Activated B cell treated with CpG ODN at 0.5 μM for 24 hours (primary cell): ENCODE measurements at places on chromosomes 3 and 15.

DNA sequence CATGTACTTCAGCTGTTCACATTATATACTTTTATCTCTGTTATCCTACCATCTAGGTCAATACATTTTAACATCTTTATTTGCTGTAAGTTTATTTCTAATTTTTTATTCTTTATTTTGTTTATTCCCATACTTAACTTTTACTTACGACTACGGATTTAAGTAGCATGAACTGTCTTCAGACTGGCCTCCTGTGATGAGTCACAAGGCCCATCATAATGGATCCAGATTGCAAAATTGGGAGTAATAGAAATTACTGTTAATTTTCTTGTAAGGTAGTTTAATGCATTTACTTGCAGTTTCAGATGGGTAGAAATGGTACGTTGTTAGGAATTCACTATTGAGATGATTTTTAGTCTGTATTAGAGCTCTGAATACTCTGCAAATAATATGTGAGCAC lies 45.9 kb downstream of the PPARG start:
- DNase-seq: no peak

GRCh38 chr3:42088803-42089530 lies 2.2 kb upstream of the TRAK1 start:
- no peak for DNase-seq

DNA sequence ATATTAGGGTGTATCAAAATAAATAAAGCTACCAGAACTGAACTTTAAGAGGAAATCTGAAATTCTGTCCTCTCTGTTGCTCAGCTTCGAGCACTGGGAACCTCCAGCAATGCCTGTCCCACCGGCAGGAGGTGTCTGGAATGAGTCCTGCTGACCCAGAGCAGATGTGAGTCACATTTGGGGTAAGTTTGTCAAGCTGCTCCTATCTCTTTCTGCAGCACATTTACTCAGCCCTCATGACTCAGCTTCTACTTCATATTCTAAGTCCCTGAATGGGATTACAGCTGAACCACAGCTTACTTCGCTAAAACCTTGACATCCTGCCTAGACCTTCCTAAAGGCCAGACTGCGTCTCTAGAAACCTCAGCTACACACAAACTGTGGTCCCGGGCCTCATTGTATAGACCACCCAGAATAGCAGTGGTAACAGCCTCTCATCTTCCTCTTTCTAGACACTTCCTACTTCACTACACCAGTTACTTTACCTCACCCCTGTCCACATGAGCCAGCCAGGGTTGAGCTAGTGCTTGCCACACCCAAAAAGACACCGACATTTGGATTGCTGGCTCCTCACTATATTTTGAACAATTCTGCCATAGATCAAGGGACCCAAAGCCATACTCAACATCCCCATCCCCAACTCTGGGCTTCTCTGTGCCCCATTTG lies 109.6 kb upstream of the TMCO5A start:
- no peak for DNase-seq

- no peak for DNase-seq
These were observed 105.0 kb downstream of the TPRA1 start for GRCh38 chr3:127485396-127486170.

DNA sequence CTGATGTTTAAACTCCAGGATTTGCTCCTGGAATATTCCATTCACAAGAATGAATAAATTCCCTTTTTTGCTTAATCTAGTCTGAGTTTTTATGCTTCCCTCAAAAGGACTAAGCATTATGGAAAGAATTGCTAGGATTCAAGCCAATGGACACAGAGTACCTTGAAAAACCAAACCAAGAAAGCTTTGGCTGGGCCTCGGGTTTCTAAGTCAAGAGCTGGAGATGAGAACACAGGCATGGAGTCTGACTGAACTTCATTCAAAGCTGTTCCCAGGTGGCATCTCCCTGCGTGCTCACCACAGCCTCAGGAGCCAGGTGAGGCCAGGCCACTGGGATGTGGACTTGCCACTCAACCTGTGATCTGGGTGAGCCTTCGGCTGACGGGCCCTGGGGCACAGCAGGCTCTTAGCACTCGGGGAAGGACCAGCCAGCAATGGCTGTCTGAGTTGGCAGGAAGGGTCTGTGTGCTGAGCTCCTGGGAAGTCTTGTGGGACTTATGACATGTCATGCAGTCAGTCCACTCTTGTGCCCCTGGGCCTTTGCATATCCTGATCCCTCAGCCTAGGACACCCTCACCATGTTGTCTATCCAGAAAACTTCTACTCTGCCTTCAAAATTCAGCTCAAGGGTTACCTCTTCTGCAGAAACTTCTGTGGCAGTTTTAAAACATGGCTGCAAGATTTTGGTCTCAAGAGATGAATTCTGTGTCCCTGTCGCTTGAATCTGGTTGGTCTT lies 21.8 kb downstream of the CRABP1 start:
- no peak for DNase-seq

GRCh38 chr3:37494216-37494615 lies 319.8 kb upstream of the LRRFIP2 start:
- no peak for DNase-seq

DNA sequence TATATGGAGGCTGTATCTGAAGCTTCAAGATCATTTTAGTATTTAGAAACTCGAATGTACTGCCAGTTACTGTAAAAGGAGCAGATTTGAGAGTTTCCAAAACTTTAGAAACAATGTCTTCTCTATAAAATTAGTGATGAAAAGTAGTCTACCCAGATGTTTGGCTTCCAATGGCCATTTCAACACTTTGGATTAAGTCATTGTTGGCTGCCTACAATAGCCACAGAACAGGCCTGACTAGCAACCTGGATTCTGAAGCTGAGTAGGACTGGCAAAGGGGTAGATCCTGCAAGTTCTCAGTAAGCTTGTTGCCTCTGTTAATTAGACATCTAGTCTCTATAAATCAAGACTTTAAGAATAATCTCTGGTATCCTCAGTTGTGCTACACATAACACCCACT lies 239.0 kb upstream of the KCNMB2 start:
- DNase-seq: no peak

DNA sequence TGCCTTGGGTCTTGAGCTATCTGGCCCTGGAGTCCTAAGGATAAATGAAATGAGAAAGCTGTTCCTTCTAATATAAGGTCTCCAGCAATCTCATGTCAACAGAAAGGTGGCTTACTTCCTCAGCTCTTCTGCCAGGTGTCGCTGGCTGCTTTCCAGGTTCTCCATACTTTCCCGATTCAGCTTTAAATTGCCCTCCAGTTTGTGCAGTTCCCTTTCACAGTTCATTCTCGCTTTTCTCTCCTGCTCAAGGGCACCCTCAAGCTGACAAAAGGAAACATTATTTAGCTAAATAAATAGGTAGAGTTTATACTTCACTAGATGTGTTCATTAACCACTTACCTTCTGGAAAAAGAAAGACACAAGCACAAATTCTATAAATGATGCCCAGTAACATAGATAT lies 73.0 kb downstream of the MYH15 start:
- no peak for DNase-seq

DNA sequence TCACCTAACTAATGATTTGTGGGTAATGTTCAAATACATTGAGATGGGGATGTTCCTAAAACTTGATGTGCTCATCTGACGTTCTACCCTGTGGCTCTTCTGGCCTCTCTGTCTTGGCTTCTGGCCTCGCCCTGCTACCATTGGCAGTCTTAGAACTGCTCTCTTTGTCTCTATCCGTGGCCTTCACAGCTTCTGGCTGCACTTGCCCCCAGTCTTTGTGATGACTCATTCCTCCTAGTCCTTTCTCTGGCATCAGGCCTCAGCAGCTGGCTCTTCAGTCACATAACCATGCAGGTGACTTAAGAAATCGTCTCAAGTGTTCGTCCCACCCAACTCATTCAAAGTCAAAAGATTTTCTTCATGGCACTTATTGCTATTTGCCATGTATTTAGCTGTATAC lies 188.1 kb downstream of the BBX start:
- DNase-seq: no peak

GRCh38 chr3:181966393-181966792 lies 254.7 kb downstream of the SOX2 start:
- DNase-seq: no peak

- no peak for DNase-seq
These were observed 292.0 kb upstream of the SLCO3A1 start for GRCh38 chr15:91561371-91562100.

GRCh38 chr3:123757281-123757940 lies 126.7 kb downstream of the MYLK start:
- DNase-seq: no peak

DNA sequence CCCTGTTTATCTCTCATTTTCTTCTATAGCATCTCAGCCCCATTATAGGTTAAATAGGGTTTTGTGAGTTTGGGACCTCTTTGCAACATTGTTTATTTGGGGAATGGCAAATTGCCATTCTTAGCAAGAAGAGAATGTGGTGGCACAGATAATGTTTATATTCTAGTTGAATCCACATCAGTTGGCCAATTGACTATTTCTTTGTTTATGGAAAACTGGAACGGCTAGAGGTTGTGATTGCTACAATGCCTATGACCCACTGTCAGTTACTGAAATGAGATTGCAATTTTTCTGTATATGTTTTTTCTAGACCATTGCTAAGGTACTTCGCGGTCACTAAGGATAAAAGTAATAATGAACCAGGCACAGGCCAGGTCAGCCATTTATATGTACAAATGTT lies 44.6 kb upstream of the CFAP20DC start:
- no peak for DNase-seq

- no peak for DNase-seq
These were observed 1.6 kb upstream of the ULK3 start for GRCh38 chr15:74844319-74845207.

DNA sequence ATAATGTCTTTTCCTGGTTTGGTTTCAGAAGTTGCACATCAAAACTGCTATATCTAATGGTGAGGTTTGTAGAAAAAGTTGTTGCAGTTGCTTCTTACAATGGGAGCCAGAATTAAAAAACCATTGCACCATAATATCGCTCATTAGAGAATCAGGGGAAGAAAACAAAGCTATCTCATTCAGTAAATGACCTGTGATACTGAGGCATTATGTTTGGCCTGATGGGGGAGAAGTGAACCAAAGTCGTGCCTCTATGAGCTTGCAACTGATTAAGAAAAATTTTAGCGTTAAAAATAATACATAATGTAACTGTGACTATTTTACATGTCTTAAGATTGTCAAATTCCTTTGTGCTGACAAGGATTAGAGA lies 60.2 kb upstream of the ARHGEF26 start:
- DNase-seq: no peak

GRCh38 chr15:101439285-101439919 lies 50.1 kb downstream of the PCSK6 start:
- DNase-seq: no peak

- no peak for DNase-seq
These were observed 308.9 kb downstream of the EPHB1 start for GRCh38 chr3:135103917-135104316.

- no peak for DNase-seq
These were observed 207.0 kb upstream of the NSMCE3 start for GRCh38 chr15:29476503-29477080.

DNA sequence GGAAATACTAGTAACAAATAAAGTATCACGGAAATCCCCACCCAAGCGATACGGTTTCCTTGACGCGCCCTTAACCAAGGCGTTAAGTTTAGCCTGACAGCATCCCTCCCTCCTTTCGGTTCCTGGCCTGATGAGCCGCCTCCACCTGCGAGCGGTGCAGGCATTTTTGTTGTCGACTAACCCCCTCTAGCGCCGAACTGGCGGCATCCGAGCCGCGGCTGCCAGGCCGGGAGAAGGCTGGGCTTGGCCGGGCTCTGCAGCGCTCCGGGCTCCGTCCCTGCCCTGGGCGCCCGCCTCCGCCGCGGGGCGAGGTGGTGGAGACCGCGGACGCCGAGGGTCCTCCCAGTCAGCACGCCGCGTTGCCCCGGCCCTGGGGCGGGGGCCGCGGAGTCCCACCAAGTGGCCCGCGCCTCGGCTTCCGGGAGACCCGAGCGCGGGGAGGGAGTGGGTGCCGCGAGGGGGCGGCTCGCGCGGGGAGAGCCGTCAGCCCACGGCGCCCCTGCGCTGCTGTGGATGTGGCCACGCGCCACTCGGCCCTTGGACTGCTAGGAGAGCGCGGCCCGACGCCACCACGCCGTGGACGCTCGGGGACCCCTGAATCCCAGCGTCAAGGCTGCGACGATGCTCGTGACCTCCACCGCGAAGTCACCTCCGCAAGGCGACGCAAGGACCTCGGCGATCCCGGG lies 1.1 kb upstream of the EPHA6 start:
- DNase-seq: no peak

- no peak for DNase-seq
These were observed 161.6 kb downstream of the GHSR start for GRCh38 chr3:172286548-172287148.

GRCh38 chr3:153052096-153052460 lies 109.9 kb upstream of the RAP2B start:
- DNase-seq: no peak

- DNase-seq: no peak
These were observed 3.1 kb upstream of the CFAP20DC start for GRCh38 chr3:59052803-59053411.

DNA sequence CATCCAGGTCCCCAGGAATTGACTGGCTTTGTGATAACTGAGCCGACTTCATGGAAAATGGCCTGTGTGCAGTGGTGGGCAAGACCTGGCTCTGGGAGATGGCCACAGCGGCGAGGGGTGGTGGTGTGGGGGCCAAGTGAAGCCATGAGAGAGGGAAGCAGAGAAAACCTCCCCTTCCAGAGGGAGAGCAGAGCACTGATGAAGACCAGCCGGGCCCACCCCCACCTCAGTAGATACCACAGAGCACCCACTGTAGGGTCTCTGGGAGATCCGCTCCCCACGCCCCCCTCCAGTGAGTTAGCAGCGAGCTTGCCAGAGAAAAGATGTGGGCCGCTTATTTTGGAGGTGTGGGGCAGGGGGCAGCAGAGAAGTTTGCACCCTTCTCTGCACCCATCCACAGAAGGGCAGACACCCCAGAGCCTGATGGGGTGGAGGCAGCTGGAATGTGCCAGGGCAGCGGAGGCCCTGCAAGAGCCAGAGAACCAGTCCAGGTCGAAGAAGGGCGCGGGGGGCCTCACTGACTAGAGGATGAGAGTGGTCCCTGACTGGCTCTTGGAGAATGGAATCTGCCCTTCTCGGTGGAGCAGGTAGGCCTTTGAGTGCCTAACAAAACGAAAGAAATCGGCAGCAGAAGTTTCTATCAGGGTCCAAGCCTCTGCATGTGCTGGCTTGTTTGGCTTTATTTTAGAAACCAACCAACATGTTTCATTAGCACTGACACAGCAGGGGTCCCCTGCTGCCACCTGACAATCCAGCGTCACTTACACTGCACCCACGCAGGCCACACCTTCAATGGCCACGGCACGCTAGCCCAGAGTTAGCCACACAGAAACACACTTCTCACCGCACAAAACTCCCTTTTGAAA lies 28.3 kb downstream of the MELTF start:
- no peak for DNase-seq
